MM.1S (cell line): ENCODE measurements at places on chromosomes 3 and 15.

DNA sequence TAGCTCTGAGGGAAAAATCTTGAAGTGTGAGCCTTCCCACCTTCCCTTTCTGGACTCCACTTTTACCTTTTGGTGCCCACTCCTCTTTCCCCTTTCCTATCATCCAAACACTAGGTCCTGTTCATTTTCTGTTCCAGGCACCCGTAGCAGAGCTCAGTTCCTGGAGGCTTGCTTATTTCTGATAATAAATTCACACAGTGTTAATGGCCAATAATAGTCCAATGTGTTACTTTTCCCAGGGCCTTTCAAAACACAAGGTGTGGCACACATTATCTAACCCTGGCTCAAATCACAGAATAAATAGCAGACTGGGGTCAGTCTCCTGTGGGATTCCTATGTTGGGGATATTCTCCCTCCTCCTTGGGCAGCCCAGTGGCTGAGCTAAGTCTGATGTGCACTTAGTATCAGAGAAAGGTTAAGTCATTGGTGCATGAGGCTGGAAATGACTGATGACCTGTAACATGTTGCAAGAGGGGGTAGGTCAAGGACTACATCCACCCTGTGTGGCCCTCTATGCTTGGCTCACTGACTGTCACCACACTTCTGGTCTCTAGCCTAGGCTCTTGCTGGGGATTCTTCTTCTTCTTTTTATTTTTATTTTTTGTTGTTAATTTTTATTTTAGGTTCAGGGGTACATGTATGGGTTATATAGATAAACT lies 43.7 kb upstream of the ROPN1 start:
- no peak for DNase-seq

GRCh38 chr3:96209699-96210098 lies 604.7 kb upstream of the EPHA6 start:
- no peak for DNase-seq

DNA sequence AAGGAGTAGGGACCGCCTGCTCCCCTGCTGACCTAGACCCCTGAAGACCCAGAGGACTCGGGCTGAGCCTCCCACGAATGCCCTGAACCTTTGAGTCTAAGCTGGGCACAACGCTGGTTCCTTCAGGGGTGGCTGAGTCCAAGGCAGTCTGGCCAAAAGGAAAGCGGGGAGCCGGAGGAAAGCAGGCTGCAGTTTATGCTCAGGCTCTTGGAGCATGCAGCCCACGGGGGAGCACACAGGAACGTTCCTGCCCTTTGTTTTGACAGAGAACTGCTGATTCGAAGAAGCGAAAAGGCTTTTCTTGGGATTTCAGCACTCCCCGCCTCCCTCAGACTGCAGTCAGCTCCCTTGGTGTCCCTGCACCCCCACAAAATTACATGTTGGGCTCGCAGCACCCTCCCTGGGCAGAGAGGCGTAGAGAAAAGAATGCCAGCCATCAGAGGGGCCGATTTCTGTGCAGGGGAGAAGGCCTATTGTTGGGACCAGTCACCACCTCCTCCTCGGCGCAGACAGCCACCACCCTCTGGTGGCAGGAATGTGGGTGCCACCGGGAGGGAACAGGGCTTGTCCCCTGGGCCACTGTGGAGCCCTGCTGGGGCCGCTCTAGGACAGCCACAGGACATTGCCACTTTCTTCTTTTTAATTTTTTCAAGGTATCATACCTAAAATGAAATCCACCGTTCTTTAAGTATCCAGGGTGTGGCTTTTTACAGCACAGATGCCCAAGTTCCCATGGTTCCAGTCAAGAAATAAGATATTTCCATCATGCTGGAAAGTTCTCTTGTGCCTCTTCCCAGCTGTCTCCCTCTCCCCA lies 72.2 kb downstream of the SMAD6 start:
- peak; percentile 62 for DNase-seq

DNA sequence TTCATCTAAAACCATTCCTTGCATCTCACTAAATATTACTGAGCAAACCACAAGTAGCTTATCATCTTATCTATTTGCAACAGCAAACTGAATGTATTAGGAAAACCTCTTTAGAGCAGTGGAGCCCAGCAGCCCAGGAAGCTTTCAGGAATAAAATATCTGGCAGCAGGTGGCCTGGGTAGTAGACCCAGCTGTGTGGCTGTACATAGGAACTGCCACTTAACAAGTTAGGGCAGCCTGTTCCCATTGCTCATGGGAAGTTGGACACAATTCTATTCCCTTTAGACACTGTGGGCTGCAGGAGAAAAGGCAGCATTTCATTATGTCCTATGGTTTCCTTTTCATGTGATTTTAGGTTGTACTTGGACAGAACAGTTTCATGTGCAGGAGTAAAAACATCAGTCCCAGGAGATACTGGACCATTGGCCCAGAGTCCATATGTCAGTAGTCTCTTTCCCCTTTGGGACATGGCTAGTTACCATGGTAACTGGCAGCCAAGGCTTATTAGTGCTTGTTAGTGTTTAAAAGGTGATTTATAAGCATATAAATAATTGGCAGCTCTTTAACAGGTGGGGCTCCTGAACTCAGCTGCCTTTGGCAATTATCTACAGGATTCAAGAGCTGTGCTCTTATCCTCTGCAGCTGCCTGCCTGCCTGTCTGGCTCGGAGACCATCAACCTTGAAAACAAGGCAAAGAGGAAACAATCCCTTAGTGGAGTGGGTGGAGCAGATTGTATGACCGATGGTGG lies 28.9 kb upstream of the LSAMP start:
- DNase-seq, result no peak

DNA sequence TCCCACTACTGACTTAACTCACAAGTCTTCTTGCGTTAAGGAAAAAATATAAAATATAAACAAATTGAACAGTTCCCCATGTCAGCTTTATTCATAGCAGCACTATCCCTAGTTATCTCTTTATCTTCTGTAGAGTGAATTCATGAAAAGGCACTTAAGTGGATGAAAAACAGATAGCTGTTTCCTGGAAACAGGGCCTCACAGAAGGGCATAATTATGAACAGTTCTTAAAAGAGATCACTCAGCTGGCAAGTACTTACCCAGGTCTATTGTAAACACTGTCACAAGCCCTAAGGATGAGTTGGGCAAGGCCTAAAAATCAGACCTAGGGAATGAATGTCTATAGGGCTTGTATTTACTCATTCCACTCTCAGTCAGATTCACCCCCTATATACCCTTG lies 10.7 kb downstream of the MB21D2 start:
- DNase-seq, result no peak

- DNase-seq, result no peak
Measured at GRCh38 chr3:159875116-159875515, 113.5 kb upstream of the IL12A start.

DNA sequence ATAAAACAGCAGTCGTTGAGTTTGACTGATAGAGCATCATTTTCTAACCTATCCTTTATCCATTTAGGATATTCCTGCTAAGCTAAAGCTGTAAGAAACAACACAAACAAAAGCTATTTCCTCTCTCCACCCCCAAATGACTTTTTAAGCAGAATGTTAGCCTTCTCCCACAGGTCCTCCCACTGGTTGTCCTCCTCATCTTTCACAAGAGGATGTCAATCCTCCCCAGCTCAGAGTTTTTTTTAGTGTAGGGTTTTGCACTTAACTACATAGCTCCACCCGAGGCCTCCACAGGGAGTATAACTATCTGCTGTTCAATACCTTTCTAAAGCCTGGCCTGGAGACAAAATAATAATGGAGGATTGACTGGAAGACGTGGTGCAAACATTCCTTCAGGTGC lies 7.8 kb downstream of the SETMAR start:
- DNase-seq, result no peak

GRCh38 chr3:134660046-134660441 lies 9.2 kb upstream of the KY start:
- DNase-seq, result no peak

DNA sequence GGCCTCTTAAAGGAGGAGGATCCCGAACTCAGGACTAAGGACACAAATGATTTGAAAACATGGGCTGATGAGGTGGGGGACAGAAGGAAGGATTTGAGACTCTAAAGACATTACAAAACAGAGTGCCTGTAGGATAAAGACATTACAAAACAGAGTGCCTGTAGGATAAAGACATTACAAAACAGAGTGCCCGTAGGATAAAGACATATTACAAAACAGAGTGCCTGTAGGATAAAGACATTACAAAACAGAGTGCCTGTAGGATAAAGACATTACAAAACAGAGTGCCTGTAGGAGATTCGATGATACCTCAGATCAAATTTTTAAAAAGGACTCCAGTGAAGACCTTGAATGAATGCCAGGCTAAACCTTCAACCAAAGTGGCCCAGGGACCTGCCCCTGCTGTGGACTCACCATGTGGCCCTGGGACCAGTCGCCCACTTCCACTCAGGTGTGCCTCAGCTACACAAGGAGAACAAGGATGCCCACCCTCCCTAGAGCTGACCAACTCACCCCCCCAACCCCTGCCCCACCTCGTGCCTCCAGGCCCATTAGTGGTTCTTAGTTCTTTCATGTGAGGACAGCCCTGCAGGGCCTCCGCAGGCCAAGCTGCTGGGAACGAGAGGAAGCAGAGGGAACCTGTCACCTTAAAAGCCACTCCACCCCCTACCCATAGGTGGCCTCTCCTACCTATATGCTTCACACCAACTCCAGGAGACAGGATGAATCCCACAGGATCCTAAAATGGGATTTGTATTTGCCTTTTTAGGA lies 59.8 kb downstream of the SH3BP5 start:
- DNase-seq, result no peak

- DNase-seq, result no peak
Measured at GRCh38 chr15:55530861-55531313, 22.9 kb upstream of the DNAAF4 start.

- DNase-seq, result no peak
Measured at GRCh38 chr15:69548395-69549180, 96.0 kb downstream of the RPLP1 start.

GRCh38 chr15:42331235-42331634 lies 28.1 kb upstream of the CAPN3 start:
- no peak for DNase-seq

- DNase-seq, result no peak
Measured at GRCh38 chr3:186920301-186920700, 10.0 kb upstream of the ST6GAL1 start.

GRCh38 chr15:101018016-101018415 lies 98.9 kb downstream of the LRRK1 start:
- no peak for DNase-seq

DNA sequence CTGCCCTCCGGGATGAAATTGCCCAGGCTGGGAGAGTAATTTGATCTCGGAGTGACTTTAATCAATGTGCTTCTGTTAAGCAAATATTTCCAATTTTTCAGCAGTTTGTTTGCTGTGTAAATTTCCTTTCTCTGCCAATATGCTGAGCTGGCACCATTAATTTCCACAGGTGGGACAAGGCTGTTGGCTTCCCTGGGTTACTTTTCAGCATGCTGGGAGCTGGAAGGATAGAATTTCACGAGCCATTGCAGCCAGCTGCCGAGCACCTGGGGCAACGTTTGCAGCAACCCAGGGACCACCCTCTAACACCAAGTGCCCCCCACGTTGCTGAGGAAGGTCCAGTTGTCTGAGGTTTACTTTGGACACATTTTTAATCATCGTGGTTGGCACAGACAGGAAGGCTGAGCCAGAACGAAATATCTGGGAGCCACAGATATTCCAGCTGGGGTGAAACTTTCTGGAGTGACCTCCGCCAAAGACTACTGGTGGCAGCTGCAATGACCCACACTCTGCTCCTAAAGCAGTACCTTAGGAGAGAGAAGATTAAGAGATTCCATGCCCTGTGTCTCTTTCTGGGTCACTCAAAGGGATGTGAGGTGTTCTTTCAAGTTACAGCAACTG lies 293.3 kb upstream of the RGMA start:
- DNase-seq, result no peak

GRCh38 chr15:90550919-90551318 lies 21.2 kb downstream of the CRTC3 start:
- DNase-seq, result no peak

GRCh38 chr3:32373844-32374243 lies 17.8 kb upstream of the CMTM7 start:
- DNase-seq, result no peak

- no peak for DNase-seq
Measured at GRCh38 chr3:152713989-152714388, 120.9 kb upstream of the P2RY1 start.

- peak; percentile 64 for DNase-seq
Measured at GRCh38 chr3:197942956-197943556, 6.9 kb upstream of the RPL35A start.

GRCh38 chr3:189710620-189711402 lies 79.6 kb downstream of the TP63 start:
- DNase-seq, result no peak

DNA sequence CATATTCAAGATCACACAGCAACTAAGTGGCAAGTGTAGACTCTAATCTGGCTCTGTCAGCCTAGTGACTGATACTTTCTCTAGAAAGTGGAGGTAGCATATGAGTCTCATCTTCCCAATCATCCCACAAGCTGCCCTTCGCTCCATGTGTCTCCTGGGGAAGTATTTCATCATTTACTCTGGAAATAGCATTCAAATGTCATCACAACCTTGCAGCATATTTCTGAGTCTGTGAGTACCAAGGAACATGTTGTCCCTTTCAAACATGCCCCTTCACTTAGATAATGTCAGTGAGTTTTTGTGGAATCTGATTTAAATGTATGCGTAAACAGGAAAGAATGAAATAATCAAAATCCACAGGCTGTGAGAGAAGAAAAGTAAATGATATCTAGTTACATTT lies 322.9 kb downstream of the SLC9A9 start:
- no peak for DNase-seq

- DNase-seq, result no peak
Measured at GRCh38 chr3:114408736-114409670, 115.2 kb downstream of the TIGIT start.

DNA sequence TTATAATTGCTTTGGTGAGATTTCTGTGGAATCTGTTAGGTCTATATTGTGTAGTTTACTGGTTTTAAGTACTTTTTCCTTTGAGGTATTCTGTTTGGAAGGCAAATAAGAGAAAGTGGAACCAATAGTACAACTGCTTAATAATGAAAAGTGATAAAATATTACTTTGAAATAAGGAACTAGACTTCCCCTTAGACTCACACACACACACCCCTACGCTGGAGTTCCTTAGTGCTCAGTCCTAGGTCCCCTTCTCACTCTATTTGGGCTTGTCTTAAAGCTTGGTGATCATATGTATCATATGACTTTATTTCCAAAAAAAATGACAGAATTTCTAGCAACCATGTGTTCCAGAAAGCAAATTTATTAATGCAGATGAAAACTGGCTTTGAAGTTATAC lies 494.0 kb upstream of the TGFBR2 start:
- no peak for DNase-seq

DNA sequence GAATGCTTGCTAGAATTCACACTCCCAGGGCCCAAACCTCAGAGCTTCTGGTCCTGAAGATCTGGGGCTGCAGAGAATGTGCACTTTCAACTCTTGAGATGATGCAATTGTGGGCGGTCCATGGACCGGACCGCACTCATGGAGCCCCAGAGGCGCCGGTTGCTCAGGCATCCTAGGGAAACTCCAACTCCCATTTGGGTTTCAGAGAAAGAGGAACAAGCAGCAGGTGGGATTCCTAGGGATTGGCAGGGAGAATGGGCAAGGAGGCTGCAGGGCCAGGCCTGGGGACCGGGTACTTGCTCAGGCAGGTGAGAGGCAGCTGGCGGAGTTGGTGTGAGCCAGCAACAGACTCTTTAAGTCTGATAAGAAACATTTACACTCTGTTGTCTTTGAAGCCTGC lies 3.5 kb downstream of the NOX5 start:
- DNase-seq, result no peak

GRCh38 chr15:70795311-70795665 lies 31.9 kb upstream of the UACA start:
- DNase-seq, result no peak
